ENCODE measurements at places on chromosomes 12 and 14. TPM values are rescaled to one million over a fixed set of nuclear protein-coding genes. Genes with fewer than 3 reads are reported as not detected.

Gene GPR135
- 0.77 TPM for polyA plus RNA-seq

Gene EXOC3L4
- 15.6 TPM for polyA plus RNA-seq

Gene PCNX4
- polyA plus RNA-seq, result 25.1 TPM

Gene PLCZ1
- not detected for polyA plus RNA-seq

Gene TM7SF3
- polyA plus RNA-seq, result 70.1 TPM

GRCh38 chr14:98999345-98999744 is 272.7 kb downstream of the BCL11B start:
- no peak for DNase-seq

- no peak for DNase-seq
Observed at GRCh38 chr12:110354172-110354780, 49.2 kb downstream of the ANAPC7 start.

DNA sequence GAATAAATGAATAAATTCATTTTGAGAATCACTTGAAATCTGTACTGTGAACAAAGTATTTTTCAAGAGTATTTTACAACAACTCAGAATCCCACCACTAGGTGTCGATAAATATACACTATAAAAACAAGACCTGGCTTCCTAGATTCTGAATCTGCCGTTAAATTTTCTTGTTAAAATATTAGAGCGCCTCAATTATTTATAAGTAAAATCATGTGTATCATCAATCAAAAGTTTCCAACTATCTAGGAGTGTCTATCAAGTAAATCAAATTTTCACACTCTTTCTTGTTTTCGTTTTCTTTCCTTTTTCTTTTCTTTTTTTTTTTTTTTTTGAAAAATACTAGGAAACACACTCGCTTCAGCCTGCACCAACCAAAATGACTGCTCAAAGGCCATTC is 179.2 kb upstream of the DCN start:
- DNase-seq, result no peak

DNA sequence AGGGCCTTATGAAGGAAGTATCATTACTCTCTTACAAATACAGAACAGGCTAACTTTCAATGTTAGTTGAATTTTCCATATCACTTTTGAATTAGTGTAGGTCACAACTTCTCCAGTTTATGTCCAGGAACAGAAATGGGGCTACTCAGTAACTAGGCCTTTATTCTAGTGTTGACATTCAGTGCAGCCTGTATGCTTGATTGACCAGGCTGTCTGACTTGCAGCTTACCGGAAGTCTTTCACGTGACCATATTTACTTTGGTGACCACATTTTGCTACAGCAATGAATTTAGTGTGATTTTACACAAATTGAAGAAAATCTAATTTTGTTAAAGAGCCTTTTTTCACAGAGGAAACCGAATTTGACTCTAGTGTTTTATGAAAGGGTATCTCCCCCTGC is 12.4 kb downstream of the MTERF2 start:
- no peak for DNase-seq

GRCh38 chr14:96052541-96053247 is 13.5 kb downstream of the C14orf132 start:
- DNase-seq, result no peak

DNA sequence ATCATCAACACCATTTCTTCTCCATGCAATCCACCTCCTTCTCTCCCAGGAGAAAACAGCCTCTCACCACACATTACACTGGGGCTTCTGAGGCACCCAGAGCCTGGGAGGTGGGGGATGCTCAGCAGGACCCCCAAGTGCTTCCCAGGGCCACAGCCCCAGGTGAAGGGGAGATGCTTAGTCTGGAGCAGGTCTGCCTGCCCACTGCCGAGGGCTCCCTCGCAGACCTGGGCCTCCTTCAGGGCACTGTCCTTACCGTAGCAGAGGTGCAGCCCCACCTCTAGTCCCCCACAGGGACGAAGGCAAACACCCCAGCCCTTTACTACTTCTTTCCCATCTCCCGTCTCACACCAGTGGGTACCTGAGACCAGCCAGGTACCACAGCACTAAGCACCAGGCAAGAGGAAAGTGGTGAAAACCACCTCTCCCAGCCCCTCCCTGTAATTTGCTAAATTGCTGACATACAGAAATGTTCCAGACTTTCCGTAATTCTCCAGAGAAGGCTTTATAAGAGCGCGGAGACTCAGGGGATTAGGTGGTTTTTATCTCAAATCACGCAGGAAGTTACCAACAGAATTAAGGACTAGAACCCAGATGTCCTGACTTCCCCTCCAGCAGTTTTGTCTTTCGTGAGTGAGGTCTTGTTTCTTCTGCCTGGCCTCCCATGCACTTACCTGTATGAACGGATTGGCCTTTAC is 59.0 kb downstream of the PLEKHG3 start:
- DNase-seq, result peak; percentile 62

GRCh38 chr12:84128117-84128991 is 784.2 kb downstream of the SLC6A15 start:
- no peak for DNase-seq

- no peak for DNase-seq
Observed at GRCh38 chr12:53754633-53755264, 3.0 kb upstream of the CISTR start.
